Fibroblast of skin of abdomen (primary cell): ENCODE measurements at places on chromosomes 12 and 14.

DNA sequence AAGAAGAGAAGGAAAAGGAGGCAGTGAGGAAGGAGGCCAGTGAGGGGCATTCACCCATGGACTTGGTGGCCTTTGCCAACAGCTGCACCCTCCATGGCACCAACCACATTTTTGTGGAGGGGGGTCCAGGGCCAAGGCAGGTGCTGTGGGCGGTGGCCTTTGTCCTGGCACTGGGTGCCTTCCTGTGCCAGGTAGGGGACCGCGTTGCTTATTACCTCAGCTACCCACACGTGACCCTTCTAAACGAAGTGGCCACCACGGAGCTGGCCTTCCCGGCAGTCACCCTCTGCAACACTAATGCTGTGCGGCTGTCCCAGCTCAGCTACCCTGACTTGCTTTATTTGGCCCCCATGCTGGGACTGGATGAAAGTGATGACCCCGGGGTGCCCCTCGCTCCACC, 11.4 kb upstream of the SMARCD1 start:
- DNase-seq = no peak

- DNase-seq = no peak
Measured at GRCh38 chr14:102150744-102151143, 11.0 kb downstream of the WDR20 start.

- no peak for DNase-seq
Measured at GRCh38 chr12:124577986-124578385, 10.6 kb upstream of the NCOR2 start.

DNA sequence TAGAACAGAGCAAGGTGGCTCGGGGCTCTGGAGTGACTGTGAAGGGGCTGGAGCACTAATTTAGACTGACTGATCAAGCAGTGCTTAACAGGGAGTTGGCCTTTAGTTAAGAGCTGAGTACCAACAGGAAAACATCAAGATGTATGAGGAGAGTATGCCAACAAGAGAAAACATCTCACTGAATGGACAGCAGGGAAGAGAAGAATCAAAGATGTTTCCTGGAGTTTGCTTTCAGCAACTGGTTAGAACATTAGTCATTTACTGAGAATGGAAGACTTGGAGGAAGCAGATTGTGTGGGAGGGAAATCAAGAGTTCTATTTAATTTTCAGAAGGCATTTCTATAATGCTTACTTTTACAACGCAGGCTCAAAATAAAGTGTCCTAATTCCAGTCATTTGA, 259.3 kb downstream of the ADAMTS20 start:
- DNase-seq = peak; percentile 55

GRCh38 chr12:63941166-63941800, 96.8 kb downstream of the SRGAP1 start:
- no peak for DNase-seq

GRCh38 chr12:105047308-105047707, 37.0 kb downstream of the ALDH1L2 start:
- DNase-seq = no peak

DNA sequence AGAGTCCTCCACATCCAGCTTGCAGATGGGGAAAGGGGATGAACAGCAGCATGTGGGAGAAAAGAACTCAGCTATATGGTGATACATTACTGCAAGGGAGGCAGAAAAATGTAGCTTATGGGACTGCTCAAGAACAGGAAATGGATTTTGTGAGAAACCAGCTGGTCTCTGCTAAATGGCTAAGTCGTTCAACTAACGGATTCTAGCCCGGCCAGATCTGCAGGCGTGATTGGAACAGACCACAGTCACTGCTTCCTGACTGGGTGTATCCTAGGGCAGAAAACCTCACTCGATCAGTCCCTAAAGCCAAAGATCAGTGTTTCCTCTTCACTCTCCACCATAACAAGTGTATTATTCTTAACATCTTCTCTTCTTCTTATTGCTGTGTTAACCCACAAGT, 8.1 kb upstream of the PTGDR start:
- no peak for DNase-seq

DNA sequence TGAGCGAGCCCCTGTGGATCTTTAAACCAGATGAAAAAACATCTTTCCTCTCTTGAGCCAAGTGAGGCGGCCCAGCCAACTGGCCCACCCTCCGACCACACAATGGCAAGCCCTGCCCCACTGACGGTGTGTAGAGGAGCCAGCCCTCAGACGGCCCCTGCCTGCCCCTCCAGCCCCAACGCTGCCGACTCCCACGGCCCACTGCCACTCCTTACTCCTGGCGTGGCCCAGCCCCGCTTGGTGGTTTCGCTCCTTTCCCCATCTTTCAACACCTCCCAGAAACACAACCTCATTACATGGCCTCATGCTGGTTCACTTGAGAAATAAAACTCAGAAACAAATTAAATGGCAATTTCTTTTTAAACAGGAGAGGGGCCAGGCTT, 80.6 kb upstream of the DICER1 start:
- no peak for DNase-seq

GRCh38 chr14:82411298-82411697, 877.6 kb upstream of the SEL1L start:
- no peak for DNase-seq

GRCh38 chr12:124571556-124571955, 4.1 kb upstream of the NCOR2 start:
- no peak for DNase-seq

DNA sequence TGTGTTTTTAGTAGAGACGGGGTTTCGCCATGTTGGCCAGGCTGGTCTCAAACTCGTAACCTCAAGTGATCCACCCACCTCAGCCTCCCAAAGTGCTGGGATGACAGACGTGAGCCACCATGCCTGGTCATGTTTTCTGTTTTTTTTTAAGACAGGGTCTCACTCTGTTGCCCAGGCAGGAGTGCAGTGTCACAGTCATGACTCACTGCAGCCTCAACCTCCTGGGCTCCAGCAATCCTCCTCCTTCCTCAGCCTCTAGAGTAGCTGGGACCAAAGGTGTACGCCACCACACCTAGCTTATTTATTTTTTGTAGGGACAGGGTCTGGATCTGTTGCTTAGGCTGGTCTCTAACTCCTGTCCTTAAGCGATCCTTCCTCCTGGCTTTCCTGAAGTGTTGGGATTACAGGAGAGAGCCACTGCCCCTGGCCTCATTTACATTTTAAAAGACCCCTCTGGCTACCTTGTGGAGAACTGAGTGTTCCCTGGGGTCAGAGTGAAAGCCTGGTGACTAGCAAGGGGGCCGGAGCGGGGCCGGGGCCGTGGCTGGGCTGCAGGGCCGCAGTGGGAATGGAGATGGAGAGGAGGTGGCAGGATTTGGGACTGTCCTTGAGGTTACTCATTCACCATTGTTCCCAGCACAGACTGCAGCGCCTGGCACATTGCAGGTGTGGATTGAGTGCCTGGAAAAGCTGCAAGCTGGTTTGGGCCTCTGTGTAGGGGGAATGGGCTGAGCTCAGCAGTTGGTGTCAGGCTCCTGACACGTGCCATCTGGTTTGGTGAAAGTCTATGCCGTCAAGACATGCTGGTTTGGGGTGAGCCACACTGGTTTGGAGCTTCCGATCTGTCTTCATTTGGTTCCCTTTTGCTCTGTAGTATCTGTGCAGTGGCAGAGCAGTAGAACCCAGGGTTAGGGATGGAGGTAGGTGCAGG, 18.1 kb downstream of the KMT5A start:
- no peak for DNase-seq

GRCh38 chr14:80868260-80868659, 73.3 kb downstream of the CEP128 start:
- DNase-seq = peak; percentile 9

DNA sequence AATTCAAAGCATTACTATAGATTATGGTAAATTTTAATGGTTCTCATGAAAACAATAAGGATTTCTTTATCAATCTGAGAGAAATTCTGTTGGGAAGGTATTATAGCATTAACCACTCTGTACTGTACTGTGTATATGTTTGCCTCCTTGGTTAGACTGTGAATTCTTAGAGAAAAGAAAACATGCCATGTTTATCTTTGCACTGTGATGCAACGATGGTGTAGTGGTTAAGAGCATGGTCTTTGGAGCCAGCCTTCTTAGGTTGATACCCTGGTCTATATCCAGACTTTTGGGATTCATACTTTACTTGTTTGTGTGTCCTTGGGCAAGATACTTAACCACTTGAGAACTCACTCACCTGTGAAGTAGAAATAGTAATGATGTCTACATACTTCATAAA, 32.2 kb upstream of the NUBPL start:
- DNase-seq = no peak

- no peak for DNase-seq
Measured at GRCh38 chr12:59587710-59588109, 8.1 kb upstream of the SLC16A7 start.

GRCh38 chr12:54704202-54704601, 56.0 kb upstream of the DCD start:
- no peak for DNase-seq

GRCh38 chr14:73283608-73284379, 46.5 kb downstream of the PAPLN start:
- peak; percentile 33 for DNase-seq

DNA sequence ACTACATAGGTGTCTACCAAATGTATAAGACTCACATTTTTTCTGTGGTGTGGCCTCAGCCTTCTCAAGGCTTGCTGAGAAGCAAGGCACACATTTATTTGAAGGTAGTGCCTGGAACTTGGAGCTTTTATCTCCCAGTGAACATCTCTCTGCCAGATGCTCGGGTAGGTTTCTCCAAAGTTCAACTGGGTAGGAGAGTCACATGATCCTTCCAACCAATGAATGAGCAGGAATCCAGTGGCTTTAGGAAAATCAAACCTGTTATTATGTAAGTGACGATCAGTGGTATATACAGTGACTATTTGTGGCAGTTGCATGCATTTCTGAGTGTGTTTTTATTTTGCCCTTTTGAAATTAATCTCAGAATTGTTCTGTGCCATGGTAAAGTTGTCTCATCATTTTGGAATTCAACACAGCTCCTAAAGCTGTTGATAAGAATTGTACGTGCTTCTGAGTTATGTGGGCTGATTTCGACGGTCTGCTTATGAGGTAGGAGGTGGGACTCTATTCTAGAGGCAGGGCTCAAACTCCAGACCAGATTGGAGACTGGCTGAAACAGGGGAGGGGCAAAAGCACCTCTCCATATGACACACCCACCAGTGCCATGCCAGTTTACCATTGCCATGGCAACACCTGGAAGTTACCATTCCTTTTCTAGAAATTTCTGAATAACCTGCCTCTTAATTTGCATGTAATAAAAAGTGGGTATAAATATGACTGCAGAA, 57.6 kb downstream of the EID3 start:
- no peak for DNase-seq
